ENCODE measurements at places on chromosomes 4 and X.

DNA sequence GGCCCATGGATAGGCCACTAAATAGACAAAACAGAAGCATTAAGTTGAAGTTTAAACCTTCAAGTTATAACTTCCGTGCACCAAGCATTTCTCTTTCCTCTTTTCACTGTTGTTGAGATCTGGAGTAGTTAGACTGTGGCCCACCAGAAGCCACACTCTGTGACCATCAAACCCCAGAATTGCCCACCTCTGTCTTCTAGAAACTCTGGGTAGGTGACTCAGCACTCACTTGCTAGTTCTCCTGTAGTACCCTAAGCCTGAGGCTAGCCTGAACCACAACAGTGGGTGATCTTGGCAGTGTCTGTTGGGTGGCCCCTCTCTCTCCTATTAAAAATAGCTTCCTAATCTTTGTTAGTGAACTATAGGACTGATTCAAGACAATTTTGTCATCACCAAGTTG, 24.6 kb upstream of the CD40LG start:
- no peak for DNase-seq

- no peak for DNase-seq
These were observed 272.5 kb downstream of the SHOX start for GRCh38 chrX:903116-903515.

- DNase-seq, result no peak
These were observed 242.1 kb upstream of the ZCCHC13 start for GRCh38 chrX:74061879-74062278.

- peak; percentile 1 for DNase-seq
These were observed 797 bp downstream of the TXLNG start for GRCh38 chrX:16786791-16787735.

- DNase-seq, result peak; percentile 17
These were observed 668.7 kb upstream of the EPHA5 start for GRCh38 chr4:66339007-66339406.

DNA sequence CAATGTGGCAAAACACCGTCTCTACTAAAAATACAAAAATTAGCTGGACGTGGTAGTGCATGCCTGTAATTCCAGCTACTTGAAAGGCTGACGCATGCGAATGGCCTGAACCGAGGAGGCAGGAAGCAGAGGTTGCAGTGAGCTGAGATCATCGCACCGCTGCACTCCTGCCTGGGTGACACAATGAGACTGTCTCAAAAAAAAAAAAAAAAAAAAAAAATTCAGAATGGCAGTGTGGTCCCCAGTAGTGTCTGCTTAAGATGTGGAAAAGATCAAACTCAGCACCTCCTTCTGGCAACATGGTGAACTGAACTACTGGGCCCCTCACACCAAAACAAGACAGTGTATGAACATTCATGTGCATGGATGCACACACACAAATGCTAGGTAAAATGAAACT, 32.2 kb downstream of the SMS start:
- DNase-seq, result no peak

DNA sequence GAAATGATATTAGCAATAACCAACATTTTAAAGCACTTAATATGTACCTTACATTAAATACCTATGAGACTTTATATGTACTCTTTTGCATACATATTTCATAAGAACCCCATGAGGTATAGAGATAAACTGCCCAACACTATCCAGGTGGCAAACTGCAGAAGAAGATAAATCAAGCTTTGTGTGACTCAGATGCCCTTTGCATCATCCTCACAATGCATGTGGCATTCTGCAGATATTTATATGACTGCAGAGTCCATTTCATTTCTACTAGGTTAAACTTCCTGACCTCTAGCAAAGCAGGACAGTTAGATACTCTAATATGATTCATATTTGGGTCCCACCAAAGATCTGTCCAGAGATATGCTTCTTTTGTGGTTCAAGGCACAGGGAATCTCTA, 85.6 kb upstream of the RASGEF1B start:
- DNase-seq, result no peak

DNA sequence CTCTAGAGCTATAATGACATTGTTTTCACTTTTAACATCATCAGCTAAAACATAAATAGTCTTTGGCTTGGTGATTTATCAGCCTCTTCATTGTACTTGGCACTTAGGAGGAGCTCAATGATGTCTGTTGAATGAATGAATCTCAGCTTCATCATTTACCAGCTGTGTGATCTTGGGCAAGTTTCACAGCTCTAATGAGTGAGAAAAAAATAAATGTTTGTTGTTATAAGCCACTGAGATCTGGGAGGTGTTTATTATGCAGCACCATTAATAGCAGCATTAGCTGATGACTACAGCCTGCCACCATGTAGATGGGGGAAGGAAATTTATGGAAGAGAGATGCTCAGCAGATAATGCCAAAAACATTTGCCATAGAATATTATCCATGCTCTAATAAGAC, 63.6 kb upstream of the C1QTNF7 start:
- DNase-seq, result no peak

DNA sequence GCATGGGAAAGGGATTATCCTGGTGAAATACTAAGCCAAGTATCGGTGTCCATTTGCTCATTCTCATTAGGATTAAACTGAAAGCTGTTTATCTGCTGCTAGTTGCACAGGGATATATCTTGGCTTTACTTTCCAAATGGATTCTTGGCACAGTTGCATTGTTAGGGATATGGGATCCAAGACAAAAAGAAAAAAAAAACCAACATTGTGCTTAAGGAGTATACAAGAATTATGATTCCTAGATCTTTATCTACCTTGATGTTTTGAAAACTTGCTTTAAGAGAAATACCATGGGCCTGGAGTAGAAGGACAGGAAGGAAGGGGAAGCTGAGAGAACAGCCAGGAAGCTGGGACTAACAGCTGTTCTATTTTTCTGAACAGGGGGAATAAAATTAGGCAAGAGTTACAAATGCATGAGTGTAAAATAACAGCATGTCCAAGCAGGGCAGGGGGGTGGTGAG, 107.6 kb downstream of the ATXN3L start:
- no peak for DNase-seq

DNA sequence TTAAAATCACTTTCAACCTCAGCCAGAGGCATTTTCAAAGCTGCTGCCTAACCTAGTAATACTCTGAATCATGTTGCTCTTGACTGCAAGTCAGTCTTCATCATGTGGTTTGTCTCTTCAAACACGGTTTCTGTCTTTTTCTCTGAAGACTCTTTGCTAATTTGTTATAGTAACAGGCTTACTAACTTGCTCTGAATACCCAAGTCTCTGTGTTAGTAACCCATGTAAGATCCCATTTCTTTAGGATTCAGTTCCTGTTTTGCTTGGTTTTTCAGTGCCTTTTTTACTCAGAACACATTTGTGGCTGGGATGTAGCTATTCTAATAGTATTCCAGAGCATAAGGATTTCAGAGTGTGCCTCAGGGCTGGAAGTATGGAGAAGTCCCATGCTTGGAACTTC, 1450.6 kb upstream of the IGFBP7 start:
- DNase-seq, result no peak

DNA sequence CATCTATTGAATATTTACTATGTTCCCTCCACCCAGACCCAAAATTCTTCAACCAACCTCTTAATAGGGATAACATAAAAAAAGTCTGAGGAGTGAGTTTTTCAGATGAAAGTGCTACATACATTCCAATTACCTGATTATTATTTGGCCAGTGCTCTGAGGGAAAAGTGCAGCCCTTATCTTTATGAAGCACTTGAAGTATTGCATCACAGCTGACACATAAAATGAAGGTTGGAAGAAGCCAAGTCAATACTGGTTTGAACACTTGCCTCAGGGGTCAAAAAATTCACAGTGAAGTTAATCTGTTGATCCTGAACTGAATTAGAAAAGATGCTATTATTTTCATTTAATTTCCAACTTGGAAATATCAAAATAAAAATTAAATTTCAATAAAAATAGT, 498.9 kb downstream of the INPP4B start:
- no peak for DNase-seq

DNA sequence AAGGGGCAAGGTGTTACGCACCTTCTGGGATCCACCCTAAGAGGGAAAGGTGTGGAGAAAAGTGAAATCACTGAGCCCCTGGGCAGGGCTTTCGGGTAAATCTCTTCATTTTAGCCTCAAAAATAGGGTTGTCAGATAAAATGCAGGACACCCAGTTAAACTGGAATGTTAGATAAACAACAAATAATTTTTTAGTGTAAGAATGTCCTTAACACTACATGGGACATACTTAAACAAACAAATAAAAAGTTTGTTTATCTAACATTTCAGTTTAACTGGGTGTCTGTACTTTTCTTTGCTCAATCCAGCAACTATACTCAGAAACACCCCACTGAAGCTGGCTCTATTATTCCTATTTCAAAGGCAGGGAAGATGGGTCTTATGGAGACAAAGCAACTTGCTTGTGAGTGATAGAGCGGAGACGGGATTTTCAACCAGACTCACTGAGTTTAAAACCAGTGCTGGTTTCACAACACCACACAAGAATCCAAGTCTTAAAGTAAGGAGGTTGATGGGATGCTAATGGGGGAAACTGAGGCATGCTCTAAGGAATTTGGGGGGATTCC, 144.8 kb upstream of the RBPJ start:
- DNase-seq, result no peak

DNA sequence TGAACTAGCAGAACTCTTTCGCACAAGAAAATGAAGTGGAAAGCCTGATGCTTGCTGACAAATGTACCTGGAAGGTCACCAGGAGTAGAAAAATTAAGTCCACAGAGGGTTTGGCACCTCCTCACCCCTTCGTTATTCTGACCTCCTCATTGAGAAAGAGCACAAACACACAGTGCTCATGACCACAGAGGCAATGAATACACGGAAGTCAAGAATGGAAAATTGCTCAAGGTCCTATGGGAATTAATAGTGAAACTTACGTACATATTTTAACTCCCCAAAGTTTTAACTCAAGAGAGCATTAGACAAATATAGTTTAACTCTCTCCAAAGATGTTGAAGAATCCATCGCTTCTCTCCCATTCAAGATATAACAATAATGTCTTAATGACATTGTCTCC, 83.6 kb upstream of the CAMK2D start:
- no peak for DNase-seq

- DNase-seq, result no peak
These were observed 11.4 kb downstream of the TBCK start for GRCh38 chr4:106304632-106305031.

DNA sequence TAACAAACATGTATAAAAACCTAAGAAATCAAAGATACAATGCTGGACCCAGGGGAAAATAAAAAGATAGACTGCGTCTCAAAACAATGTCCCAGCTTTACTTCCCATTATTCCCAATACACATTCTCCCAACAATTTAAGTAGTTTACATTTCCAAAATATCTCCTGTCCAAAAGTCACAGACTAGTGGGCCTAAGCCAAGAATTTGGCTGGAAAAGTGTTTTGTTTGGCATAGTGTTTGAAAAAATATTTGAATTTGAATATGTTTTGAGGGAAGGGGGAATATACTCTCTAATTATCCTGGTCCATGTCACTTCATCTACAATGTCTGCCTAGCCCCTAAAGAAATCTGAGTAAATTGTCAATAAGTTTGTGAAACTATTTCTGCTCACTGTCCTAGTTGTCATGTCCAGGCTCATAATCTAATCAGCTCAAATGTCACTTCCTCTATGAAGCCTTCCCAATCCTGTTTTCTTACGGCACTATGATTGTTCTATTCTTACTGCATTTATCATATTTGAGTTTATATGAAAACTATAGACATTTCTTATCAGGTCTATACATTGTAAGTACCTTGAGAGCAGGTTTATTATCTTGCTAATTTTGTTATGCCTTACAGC, 74.4 kb downstream of the SEC24D start:
- DNase-seq, result no peak

DNA sequence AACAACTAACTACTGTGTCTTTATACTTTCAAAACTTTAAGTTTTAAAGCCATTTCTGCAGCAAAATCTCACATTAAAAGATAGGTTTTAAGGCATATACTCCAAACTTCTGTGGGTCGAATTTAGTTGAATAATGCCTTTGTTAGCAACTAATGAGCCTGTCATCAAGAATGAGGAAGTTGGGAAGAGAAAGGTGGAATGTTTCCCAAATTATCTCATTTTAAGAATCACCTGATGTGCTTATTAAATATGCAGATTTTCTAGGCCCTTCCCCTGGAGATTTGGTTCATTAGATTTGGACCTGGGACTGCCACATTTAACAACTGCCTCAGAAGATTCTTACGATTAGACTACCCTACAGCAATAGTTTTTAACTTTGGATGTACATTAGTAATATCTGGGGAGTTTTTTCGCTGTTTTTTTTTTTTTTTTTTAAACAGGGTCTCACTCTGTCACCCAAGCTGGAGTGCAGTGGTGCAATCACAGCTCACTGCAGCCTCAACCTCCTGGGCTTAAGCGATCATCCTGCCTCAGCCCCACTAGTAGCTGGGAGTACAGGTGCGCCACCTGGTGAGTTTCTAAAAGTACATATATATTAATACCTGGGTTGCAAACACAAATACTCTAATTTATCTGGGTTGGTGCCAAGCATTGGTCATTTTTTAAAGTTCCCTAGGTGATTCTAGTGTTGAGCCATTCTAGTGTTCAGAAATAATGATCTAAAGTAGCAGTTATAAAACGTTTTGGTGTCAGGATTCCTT, 16.1 kb upstream of the TASL start:
- DNase-seq, result no peak

- DNase-seq, result no peak
These were observed 11.0 kb upstream of the IDS start for GRCh38 chrX:149515954-149516602.

- DNase-seq, result no peak
These were observed 181.9 kb downstream of the PABPC4L start for GRCh38 chr4:134019657-134020056.

DNA sequence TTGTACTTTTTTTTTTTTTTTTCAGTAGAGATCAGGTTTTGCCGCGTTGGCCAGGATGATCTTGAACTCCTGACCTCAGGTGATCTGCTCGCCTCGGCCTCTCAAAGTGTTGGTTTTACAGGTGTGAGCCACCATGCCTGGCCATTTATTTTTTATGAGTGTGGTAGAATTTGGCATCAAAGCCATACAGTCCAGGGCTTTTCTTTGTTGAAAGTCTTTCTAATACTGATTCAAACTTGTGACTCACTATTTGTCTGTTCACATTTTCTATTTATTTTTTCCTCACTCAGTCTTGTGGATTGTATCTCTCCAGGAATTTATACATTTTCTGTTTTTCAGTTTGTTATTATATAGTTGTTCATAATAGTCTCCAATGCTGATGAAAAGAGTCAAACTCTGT, 66.5 kb upstream of the SPIN4 start:
- DNase-seq, result no peak

DNA sequence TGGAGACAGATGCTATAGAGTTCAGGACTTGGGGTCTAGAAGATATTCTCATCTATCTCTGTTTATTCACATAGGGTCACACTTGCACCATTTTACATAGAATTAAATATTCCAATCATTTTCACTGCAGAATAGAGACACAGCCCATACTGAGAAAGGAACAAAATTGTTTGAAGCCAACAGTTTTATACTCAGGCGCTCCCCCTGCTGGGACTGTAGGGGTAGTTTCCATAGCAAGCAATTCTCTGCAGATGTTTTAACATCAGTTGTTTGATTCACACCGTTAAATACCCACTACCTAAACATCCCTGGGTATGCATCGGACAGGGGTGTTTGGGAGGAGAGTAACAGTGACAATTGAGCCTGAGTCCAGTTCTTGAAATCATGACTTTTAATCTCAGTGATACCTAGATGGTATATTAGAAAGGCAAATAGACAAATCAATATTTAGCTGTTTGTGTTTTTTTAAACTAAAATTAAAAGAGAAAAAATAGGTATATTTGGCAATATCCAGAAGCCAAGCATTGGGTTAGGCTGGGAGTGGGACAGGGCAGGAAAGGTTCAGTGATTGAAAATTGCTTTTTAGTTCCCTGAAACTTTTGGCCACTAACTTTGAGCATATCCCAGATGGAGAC, 33.8 kb downstream of the LONRF3 start:
- DNase-seq, result peak; percentile 8

Data from SK-N-DZ (cell line).